ENCODE measurements at places on chromosomes 5 and 9.

- DNase-seq = no peak
Observed at GRCh38 chr5:109905906-109906305, 216.2 kb downstream of the MAN2A1 start.

GRCh38 chr5:61076626-61077025 is 85.6 kb downstream of the SMIM15 start:
- DNase-seq = no peak

DNA sequence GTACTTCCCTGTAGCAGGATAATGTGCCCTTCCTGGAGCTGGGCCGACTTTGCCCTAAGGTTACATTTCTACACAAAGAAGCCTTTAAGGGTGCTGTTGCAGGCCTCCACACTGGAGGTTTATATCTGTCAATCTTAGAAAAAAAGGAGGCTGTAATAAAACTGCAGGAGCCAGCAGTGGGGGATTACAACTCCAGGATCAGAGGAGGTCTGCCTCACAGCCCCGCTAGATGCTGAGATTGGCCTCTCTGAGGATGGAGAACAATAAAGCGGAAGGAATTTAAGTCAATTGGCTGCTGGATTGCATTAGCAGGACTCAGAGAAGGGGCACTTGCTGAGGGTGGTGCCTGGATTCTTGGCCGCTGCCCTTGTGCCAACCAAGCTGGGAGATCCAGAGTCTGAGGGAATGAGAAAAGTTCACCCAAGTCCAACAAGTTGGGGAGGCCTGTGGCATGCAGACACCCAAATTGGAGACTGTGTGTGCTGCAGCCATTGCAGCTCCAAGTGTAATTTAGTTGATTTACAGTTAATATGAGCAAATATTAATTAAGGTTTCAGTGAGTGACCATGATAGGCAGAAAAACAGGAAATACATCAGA is 99.0 kb upstream of the SSBP2 start:
- DNase-seq = no peak

DNA sequence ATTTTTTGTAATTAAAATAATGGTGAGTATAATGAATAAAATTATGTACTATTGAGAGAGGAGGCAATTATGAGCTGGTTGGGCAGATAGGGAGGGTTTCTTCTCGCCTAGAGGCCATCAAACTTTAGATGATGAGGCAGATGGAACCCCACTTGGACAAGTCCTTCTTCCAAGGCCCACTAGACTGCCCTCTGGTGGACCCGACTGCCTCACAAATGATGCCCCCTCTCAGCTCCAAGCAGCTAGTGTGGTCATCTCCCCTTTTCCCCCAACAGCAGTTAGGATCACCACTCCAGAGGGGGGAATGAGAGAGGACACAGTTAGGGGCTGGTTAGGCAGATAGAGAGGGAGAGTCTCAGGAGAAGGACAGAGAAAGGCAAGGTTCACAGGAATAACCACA is 348.0 kb upstream of the CDH18 start:
- no peak for DNase-seq

GRCh38 chr5:81835814-81836367 is 85.0 kb upstream of the SSBP2 start:
- no peak for DNase-seq

- peak; percentile 47 for DNase-seq
Observed at GRCh38 chr5:10489810-10490426, 48.2 kb downstream of the ROPN1L start.

DNA sequence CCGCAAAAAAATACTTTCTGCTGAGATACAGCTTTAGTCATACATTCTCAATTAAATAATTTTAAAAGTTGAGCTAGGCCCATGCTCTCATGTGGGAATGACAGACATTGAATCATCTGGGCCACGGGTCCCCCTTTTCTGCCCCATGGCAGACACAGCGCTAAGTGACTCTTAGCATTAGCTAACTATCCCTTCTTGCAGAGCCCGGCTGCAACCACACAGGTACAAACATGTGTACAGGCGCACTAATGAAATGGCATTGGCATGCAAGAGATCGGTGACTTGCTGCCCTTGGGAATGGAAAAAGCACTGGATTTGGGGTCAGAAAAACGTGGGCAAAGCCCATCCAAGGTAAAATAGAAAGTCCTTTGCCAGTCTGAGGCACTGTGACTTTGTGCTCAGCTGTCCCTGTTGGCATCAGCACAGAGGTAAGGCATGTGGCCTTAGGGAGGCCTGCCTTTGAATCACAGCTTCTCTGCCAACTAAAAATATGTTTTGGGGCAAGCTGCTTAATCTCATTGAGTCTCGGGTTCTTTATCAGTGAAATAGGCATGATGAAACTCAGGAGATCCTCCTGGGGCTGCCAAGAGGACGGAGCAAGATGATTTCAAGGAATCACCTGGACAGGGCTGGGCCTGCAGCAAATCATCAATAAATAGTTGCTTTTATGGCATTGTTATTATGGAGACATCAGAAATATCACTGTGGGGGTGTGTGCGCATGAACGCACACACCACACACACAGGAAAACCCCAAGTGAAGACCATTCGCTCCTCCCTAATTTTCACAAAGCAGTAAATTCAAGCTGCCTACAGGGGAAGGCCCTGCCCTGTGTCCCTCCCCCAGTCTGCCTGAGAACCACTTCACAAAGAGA is 54.2 kb downstream of the WHRN start:
- DNase-seq = no peak

- no peak for DNase-seq
Observed at GRCh38 chr5:57117596-57117995, 56.3 kb upstream of the GPBP1 start.

- DNase-seq = no peak
Observed at GRCh38 chr5:143470120-143470519, 66.6 kb upstream of the NR3C1 start.

DNA sequence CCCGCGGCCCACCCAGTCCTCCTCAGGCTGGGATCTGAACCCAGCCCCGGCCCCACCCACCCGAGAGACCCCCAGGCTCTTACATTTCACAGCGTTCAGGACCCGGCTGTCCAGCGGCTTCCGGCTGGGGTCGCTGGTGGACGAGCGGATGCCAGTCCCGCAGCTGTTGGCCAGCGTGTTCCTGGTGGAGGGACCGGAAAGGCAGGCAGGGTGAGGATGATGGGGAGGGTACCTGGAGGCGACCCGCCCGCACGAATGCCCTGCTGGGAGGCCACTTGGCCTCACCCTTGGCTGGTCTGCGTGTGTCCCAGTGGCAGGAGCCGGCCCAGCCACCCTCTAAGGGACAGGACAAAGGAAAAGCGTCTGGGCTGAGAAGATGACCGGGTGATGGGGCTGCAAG is 51.9 kb upstream of the UBAC1 start:
- DNase-seq = no peak

DNA sequence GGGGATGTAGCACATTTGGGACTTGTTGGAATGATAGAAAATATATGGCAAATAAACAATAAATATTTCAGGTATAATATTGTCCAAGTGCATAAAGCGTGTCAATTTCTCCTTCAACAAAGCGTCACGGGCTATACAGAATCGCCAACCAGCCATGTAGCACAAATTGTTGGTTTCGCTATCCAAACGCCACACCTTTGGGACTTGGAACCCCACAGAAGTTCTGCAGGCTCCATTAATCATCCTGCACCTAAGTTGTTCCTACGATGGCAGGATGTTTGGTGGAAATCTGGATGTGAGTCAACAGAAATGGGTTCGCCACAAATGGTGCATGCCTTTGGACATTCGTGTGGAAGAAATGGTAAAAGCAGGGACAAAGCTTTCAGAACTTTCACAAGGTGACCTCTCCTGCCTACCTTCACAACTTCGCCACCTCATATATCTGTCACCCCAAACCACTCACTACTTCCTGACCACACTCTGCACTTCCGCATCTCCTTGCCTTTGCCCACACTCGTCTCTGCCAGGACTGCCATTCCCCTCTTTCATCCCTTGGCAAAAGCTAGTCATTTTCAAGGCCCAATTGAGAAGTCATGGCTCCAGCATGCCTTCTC is 95.7 kb downstream of the LHFPL2 start:
- no peak for DNase-seq

GRCh38 chr9:71733176-71733575 is 35.1 kb downstream of the CEMIP2 start:
- peak; percentile 18 for DNase-seq

DNA sequence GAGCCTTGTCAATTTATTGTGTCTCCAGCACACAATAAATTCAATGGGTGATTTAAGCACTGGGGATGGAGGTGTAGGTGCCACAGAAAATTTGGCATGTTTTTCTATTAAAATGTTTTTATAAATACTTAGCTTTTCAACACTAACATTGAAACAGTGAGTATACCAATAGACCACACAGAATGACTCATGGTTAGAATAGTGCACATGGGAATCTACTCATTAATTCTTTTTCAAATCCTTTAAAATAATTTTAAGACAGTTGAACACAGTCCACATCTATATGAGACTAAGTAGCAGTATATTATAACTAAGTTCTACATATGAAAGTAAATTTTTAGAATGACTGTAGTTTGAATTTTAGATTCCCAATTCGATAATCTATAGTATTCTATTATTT is 67.1 kb downstream of the LNPEP start:
- DNase-seq = no peak

- peak; percentile 75 for DNase-seq
Observed at GRCh38 chr5:151480384-151481293, 33.2 kb downstream of the SLC36A1 start.

DNA sequence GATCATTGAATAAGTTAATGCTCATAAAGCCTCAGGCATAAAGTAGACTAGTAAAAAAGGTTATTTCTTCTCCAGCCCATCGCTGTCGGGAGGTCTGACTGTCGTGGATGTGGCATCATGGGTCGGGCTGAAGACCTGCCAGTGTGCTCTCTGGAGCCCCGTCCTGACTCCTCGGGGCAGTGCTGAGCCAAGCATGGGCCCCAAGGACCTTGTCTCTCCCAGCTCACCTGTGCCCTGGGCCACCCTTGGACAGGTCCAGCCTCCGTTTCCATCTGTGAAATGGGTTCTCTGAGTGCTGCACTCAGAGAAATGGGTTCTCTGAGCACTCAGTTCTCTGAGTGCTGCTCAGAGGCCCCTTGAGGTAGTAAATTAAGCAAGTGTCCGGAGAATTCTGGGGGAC is 269.0 kb downstream of the GADD45G start:
- DNase-seq = no peak

- DNase-seq = no peak
Observed at GRCh38 chr9:124768750-124769548, 2.2 kb downstream of the NR6A1 start.

DNA sequence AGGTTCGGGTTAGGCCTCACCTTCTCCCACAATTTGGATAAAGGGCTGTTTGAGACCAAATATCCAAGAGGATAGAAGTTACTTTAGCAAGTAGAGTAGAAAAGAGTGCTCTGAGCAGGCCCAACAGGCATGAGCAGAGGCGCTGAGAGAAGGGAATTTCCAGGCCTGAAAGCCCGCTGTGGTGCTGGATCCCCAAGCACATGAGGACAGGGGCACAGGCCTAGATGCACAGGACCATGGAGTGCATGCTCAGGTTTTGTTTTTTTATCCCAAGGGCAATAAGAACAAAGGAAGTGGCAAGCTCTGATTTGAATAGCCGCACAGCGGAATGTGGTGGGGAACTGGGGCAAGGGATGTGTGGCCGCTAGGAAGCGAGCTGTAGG is 33.3 kb downstream of the OSMR start:
- no peak for DNase-seq

- DNase-seq = no peak
Observed at GRCh38 chr9:109536859-109537258, 38.8 kb upstream of the PTPN3 start.

GRCh38 chr9:83472764-83473163 is 65.4 kb downstream of the FRMD3 start:
- no peak for DNase-seq

DNA sequence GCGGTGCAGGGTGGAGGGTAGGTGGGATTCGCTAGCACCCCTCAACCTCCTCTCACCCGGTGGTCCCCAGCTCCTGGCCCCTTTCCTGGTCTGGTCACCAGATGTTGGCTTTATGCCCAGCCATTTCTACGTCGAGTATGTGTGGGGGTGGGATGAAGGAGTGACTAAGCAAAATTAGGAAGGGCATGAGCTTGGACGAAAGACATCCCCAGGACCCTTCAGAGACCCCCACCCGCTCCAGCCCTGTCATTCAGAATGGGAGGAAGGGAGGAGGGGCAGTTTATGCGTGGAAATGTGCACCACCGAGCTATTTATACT is 742 bp downstream of the BHMT2 start:
- no peak for DNase-seq

DNA sequence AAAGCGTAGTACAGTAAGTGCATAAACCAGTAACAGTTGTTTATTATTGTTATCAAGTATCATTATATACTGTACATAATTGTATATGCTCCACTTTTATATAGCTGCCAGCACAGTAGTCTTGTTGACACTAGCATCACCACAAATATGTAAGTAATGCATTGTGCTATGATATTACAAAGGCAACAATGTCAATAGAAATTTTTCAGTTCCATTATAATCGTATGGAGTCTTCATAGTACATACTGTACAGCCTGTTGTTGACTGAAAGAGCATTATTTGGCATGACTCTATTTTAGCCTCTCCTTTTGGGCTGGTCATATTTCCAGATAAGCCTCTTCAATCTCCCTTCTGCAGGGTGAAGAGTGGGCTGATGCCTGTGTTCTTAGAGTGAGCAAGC is 40.4 kb downstream of the CFAP95 start:
- no peak for DNase-seq

- DNase-seq = no peak
Observed at GRCh38 chr5:83510260-83510659, 38.7 kb downstream of the VCAN start.

- DNase-seq = peak; percentile 61
Observed at GRCh38 chr5:14447958-14448911, 133.4 kb upstream of the OTULINL start.

DNA sequence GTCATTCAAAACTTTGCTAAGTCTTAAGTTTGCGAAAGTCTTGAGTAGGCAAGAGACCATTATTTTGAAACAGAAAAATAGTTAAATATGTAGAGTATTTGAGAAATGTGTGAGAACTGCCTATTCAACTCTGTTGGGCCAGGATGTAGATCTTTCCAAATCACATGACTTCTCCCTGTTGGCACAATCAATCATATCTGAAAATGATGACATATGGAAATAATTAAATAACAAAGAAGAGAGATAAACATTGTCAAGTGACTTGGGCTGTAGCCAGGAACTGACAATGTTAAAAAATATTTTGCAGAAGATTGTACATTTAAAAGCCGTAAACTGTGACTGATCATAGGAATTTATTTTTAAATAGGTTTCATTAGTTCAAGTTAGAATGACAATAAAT is 104.6 kb upstream of the IL6ST start:
- peak; percentile 82 for DNase-seq

DNA sequence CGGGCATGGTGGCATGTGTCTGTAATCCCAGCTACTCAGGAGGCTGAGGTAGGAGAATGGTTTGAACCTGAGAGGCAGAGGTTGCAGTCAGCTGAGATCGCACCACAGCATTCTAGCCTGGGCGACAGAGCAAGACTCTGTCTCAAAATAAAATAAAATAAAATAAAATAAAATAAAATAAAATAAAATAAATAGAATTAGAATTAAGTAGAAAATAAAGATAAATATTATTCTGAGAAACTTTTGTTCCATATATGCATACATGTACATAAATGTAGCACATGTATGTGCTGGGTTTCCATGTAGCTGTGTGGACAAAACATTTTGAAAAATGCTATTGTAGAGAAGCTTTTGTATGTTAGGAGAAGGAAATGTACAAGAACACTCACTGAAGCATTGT is 129.4 kb upstream of the VLDLR start:
- DNase-seq = no peak

- no peak for DNase-seq
Observed at GRCh38 chr5:170819824-170820223, 36.3 kb downstream of the GABRP start.

GRCh38 chr9:114169029-114169951 is 14.0 kb downstream of the COL27A1 start:
- peak; percentile 80 for DNase-seq

GRCh38 chr9:35333551-35333950 is 156.4 kb upstream of the RUSC2 start:
- DNase-seq = peak; percentile 72

Data from foreskin fibroblast (primary cell).